MM.1S (cell line): ENCODE measurements at places on chromosomes 11 and 22.

DNA sequence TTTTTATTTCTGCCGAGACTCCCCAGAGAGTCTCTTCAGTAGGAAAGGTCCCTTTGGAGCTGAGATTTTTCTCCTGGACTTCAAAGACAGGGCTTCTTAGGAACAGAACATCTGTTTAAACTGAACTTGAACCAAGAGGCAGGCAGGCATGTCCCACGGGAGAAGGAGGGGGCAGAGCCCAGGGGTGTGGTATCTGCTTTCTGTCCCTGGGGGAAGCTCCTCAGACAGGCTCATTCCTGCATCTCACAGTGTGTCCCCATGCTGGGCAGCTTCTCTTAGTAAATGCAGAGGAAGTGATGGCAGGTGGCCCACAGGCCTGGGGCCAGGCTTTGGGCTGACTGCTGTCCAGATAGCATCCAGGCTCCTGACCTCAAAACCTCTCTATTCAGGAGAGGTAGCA lies 47.3 kb downstream of the TSPAN18 start:
- H3K27me3 ChIP-seq = no peaks in the 10 kb centered on the region
- no peaks in the 10 kb centered on the region for H3K36me3 ChIP-seq
- no peak overlapping the region for H3K27ac ChIP-seq
- no peak overlapping the region for H3K4me3 ChIP-seq

DNA sequence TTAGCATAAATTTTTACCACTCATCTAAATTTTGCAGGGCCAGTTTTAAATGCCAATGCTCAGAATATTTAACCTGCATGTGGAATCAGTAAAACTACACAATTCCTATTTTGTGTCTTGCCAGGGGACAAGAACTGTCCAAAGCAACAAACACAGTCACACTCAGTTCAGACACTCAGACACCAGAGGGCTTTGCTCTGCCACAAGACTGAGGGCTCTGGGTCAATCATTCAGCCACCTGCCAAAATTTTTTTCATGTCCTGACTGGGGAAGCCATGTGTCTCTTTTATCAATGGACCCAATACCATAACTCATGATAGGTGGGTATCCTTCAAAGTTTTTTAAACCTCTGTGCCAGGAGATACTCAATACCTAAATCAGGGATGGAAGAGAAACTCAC lies 304.0 kb upstream of the ANO3 start:
- H3K4me3 ChIP-seq = no peak overlapping the region
- no peaks in the 10 kb centered on the region for H3K27me3 ChIP-seq
- H3K36me3 ChIP-seq = no peaks in the 10 kb centered on the region
- 0 out of 2 replicates have a peak, but pooled peaks cover 11% of the 10 kb centered on the region for H3K4me1 ChIP-seq

DNA sequence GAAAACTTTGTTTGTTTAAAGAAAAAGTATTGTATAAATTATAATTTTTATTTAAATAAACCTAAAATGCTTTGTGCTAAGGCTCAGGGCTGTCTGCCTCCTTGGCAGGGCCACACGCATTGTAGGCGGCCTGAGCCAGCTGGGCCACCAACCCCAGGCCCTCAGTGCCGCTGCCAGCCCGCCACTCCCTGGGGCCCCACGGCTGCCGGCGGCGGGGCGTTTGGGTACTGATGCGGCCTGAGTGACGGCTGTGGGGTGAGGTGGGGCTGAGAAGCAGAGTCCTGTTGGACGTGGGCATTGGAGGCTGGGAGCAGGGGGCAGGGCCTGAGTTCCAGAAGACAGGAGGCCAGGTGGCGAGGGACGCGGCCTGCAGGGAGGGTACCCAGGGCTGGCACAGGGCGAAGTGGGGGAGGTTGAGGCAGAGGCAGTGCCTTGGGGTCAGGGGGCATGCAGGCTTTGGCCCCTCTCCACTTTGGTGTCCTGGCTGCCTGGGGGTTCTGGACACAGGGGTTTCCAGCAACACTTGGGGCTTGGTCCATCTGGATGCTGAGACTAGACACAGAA lies 58.3 kb downstream of the CERK start:
- DNase-seq = no peak
- H3K36me3 ChIP-seq = no peaks in the 10 kb centered on the region
- H3K27me3 ChIP-seq = no peaks in the 10 kb centered on the region
- no peaks in the 10 kb centered on the region for H3K4me1 ChIP-seq
- H3K27ac ChIP-seq = no peak overlapping the region

DNA sequence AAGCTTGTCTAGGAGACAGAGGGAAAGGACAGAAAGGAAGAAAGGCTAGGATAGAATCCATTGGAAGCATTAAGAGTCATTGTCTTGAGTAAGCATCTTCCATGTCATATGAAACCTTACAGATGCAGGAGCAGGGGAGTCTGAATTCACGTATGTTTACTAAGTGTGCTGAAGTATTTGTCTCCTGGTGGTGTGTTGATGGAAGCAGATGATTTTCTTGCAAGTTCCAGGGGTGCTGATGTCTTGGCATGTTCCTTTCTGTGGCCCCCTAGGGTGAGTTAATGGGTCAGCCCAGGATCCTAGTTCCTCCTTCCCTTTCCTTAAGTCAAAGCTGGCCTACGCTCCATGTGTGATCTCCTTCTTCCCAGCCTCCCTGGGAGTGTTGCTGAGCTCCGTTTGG lies 110.2 kb downstream of the TEAD1 start:
- no peaks in the 10 kb centered on the region for H3K27me3 ChIP-seq
- H3K36me3 ChIP-seq = peaks cover 3% of the 10 kb centered on the region; the same call in 1 of the 2 replicates
- H3K27ac ChIP-seq = no peak overlapping the region
- H3K4me3 ChIP-seq = no peak overlapping the region
- no peaks in the 10 kb centered on the region for H3K4me1 ChIP-seq

- no peak for DNase-seq
- H3K36me3 ChIP-seq = no peaks in the 10 kb centered on the region
- no peak overlapping the region for H3K4me3 ChIP-seq
- H3K27ac ChIP-seq = no peak overlapping the region
- H3K4me1 ChIP-seq = no peaks in the 10 kb centered on the region
Measured at GRCh38 chr11:110075847-110076208, 17.4 kb upstream of the ZC3H12C start.

DNA sequence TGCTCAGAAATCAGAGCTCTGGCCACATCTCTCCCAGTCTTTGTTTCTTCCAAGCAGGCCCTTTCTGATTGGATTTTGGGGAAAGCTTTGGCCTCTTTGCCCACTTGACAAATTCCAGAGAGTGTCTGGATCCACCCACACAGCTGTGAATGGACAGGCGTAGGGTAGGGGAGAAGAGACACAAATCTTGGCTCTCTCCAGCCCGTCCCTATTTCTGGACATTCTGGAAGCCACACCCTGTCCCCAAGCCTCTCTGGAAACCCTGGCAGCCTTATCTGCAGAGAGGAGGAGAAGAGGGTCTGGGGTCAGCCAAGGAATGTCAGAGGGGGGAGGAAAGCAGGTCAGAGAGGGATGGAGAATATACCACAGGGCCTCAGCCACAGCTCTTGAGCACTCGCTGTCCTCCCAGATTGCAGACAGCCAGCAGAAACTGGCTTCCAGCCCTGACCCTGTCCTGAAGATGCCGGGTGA lies 59.5 kb upstream of the WNT11 start:
- H3K4me3 ChIP-seq = no peak overlapping the region
- no peak for DNase-seq
- H3K27me3 ChIP-seq = no peaks in the 10 kb centered on the region; the same call in 1 of the 2 replicates
- no peaks in the 10 kb centered on the region for H3K36me3 ChIP-seq

DNA sequence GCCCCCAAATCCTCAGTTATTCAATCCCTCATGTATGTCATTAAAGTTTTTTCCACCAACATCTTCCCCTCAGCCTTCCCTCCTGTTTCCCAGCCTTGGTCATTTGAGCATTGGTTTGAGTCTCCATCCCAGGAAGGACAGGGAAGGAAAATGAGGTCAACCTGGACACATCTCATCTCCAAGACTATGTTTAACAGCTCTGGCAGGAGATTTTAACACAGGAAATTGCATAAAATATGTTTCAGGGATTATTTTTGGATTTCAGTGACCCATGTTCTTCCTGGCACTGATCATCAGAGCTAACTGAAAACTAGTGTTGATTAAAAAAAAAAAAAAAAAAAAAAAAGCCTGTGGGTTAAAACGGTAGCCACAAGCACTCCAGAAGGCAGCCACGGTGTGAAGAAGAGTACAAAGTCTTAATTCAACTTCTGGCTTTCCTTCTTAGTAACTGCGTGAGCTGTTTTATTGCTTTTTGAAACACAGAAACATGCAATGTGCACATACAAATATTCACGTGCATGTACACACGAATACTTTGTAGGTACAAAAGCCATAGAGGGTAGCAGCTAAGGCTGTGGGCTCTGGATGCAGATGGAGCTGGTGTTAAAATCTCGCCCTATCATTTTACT lies 164.4 kb upstream of the DDI1 start:
- no peak for DNase-seq
- peaks cover 14% of the 10 kb centered on the region for H3K4me1 ChIP-seq
- no peak overlapping the region for H3K4me3 ChIP-seq
- H3K27ac ChIP-seq = no peak overlapping the region
- no peaks in the 10 kb centered on the region for H3K27me3 ChIP-seq

GRCh38 chr22:39428597-39429071 lies 28.2 kb upstream of the MGAT3 start:
- H3K4me1 ChIP-seq = peaks cover 59% of the 10 kb centered on the region
- peak overlapping the region; percentile 92 for H3K27ac ChIP-seq
- DNase-seq = no peak
- H3K4me3 ChIP-seq = no peak overlapping the region
- no peaks in the 10 kb centered on the region for H3K27me3 ChIP-seq

DNA sequence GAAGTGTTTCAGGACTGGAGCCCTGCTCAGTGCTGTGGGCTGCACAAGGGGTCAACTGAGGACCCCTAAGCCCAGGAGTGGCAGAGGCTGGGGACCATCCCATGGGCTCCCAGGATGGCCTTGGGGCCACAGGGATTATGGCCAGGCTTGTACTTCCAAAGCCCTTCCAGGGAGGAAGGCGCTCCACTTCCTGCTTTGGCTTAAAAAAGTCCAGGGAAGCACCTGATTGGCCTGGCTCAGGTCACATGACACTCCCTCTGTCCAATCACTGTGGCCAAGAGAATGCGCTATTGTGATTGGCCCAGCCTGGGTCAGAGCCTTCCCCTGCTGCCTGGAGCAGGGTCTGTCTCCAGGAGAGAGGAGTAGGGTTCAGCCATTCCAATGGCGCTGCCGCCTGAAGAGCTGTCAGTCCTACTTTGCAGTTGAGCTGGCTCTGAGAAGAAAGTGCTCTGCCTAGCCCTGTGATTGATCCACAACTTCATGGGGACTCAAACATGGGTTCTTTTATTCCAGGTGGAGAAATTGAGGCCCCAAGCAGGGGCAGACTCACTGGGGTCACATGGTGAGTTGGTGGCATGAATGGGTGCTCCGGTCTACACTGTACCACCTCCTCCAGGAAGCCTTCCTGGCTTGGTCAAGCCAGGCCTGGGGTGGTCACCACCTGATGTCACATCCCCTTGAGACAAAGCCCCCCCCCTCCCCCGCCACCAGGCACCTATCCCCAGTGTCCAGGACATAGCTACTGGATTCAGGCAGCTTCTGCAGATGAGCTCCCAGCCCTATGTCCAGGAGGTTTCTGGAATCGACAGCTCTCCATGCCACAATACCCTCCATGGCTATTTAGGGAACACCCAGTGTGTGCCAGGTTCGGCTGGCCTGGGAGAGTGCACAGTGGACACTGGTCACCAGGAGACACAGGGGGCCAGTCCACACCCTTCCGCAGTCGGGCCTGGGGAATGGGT lies 48.2 kb downstream of the RTN4R start:
- H3K27me3 ChIP-seq = peaks cover 92% of the 10 kb centered on the region
- DNase-seq = no peak
- no peak overlapping the region for H3K27ac ChIP-seq
- H3K4me1 ChIP-seq = no peaks in the 10 kb centered on the region
- no peaks in the 10 kb centered on the region for H3K36me3 ChIP-seq

- peaks cover 9% of the 10 kb centered on the region for H3K4me1 ChIP-seq
- no peaks in the 10 kb centered on the region for H3K27me3 ChIP-seq
- no peak overlapping the region for H3K27ac ChIP-seq
- H3K36me3 ChIP-seq = no peaks in the 10 kb centered on the region
- no peak for DNase-seq
- no peak overlapping the region for H3K4me3 ChIP-seq
Measured at GRCh38 chr11:2684581-2684980, 15.2 kb downstream of the KCNQ1OT1 start.

- no peaks in the 10 kb centered on the region for H3K36me3 ChIP-seq
- no peak overlapping the region for H3K27ac ChIP-seq
- no peaks in the 10 kb centered on the region for H3K27me3 ChIP-seq
- no peak for DNase-seq
- no peaks in the 10 kb centered on the region for H3K4me1 ChIP-seq
- H3K4me3 ChIP-seq = no peak overlapping the region
Measured at GRCh38 chr11:44747316-44747715, 20.6 kb downstream of the TSPAN18 start.
